H4 (cell line): ENCODE measurements at places on chromosomes 1 and 21. TPM values are rescaled to one million over a fixed set of nuclear protein-coding genes. Genes with fewer than 3 reads are reported as not detected.

The INSRR gene
- not detected in 2 replicates for total RNA-seq

The ZNF593OS gene
- not detected in 2 replicates for total RNA-seq

The PLA2G2A gene
- not detected in 2 replicates for total RNA-seq

The TMPRSS15 gene
- 0.37 and 1.4 TPM in 2 replicates for total RNA-seq

The ESRRG gene
- 0.72 and 0.76 TPM in 2 replicates for total RNA-seq
